ENCODE measurements at places on chromosomes 7 and 10.

- DNase-seq, result no peak
These were observed 6.7 kb upstream of the AIFM2 start for GRCh38 chr10:70139151-70139996.

DNA sequence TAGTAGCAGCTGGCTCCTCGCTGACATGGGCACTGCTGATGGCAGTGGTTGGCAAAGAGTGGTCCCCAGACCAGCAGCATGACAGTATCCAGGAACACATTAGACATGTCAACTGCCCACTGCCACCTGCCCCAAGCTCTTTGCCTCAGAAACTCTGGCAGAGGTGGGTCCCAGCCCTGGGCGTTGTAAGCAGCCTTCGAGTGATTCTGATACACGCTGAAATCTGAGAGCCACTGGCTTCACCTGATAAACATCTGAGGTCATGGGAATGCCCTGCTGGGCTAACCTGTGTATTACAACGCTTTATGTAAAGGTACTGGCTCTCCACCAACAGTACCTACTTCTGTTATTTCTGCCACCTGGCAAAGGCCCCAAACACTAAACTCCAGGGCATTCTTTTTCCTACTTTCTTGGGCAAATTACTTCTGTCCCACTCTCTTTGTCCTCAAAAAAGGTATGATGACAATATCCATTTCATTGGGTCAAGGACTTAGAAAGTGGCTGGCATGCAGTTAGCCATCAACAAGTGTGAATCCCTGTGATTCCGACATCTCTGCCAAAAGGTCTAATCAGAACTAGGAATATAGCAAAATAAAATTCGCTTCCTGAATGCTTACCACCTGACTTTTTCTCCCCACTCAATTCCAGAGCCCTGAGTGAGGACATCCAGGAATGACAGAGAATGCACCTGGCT lies 9.2 kb downstream of the SGMS1 start:
- DNase-seq, result no peak

DNA sequence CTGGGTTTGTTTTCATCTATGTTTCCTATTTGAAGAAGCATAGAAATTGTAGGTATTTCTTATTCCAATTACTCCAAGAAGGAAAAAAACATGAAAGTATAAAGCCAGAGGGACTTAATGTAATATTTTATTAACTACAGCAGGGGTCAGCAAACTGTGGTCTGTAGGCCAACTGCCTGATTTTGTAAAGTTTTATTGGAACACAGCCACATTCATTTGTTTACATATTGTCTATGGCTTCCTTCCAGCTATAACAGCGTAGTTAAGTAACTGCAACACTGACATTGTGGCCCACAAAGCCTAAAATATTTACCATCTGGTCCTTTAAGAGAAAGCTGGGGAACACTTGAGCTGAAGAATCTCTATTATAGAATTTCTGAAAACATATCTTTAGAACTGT lies 306.2 kb downstream of the BICC1 start:
- DNase-seq, result no peak

DNA sequence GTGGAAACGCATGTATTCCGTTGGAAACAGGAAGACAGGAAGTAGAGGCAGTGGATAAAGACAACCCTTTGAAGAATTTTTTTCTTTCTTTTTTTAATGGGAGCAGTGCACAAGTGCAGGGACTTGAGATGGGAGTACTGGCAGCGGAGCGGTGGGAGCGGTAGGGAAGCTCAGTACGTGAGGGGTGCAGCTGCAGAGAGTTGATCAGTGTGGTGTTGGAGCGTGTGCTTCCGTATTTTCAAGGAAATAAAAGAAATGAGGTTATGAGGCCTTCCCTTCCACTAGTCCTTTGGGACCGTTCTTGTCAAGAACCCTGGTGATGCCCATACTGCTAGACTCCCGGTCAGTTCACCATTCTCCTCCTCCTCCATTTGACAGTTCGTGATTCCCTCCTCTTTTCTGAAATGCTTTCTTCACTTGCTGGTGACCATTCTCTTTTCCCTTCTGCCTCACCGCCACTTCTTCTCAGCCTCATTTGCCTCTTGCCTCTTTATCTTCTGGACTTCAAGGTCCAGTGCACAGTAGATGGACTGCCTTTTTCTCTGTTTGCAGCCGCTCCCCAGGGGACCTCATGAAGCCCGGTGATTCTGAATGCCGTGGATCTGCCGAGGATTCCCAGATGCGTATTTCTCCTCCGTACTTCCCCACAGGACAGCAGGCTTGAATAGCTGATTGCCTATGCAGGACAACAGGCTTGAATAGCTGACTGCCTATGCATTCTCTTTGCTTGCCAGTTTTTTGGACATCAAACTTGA lies 39.1 kb upstream of the TMEM236 start:
- DNase-seq, result no peak

- no peak for DNase-seq
These were observed 218.6 kb upstream of the TAC1 start for GRCh38 chr7:97513326-97513725.

GRCh38 chr7:75727881-75728593 lies 10.7 kb downstream of the HIP1 start:
- no peak for DNase-seq

DNA sequence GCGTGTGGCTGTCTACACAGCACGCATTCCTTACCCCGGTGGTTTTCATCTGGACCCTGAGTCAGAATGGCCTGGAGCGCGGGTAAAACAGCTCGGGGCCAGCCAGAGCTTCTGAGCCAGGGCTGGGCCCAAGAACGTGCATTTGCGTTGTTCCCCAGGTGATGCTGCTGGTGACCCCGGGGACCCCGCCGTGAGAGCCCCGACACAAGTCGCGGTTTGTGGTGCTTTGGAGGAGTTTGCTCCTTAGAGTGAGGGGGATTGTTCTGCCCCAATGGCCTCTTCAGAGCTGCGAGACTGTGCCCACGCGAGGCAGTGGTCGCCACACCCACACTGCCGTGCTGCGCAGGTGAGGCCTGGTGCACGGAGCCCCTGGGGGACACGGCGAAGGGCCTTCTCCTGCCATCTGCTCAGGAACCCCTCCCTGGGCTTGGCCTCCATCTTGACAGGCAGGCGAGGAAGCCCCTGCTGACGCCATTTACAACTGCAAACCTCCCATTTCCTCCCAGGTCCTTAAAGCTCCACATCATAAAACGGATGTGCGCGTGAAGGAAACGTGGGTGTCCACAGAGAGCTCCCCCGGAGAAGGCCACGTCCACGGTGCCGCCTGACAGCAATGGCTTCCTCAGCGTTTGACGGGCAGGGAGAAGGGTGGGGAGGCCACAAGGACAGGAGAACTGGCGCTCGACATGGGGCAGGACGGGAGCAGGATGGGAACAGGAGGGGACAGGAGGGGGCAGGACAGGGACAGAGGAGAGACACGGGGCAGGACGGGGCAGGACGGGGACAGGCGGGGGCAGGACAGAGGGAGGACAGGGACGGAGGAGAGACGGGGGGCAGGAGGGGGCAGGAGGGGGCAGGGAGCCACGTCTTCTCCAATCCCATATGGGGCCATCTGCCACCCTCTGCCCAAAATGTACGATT lies 477.2 kb downstream of the DNAJB6 start:
- DNase-seq, result no peak

DNA sequence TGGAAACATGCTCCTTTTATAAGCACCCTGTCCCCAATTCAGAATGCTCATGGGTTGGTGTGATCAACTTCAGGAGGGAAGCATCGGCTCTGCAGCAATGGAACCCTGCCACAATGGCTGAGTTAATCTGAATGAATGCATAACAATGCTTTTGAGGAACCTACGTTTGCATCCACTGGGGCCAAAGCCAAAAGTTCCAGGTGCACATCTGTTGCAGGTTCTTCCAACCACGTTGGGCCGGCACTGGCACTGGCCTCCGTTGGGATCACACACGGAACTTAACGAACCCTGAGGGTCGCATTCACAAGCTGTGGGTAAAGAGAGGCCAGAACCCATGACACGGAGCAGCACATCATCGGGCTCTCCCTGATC lies 43.4 kb downstream of the LAMB1 start:
- no peak for DNase-seq

GRCh38 chr7:46927131-46927810 lies 654.6 kb downstream of the TNS3 start:
- no peak for DNase-seq

- DNase-seq, result no peak
These were observed 61.3 kb downstream of the MICU1 start for GRCh38 chr10:72564596-72564995.

DNA sequence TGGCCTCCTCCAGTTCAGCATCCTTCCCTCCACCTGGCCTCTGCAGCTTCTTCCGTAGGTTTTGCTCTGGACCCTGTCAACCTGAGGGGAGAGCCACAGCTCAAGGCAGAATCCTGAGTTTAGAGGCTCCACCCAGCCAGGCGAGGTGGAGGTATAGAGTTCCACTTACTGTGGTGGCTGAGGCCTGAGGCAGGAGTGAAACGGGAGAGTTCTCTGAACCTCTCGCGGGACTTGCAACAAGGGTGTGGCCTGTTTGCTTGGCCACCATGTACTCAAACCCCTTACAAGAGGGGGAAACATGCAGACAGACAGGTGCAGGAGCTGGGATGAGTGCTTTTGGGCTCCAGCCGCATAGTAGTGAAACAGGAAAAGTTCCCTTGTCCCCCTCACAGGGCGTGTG lies 154.0 kb upstream of the C7orf33 start:
- DNase-seq, result no peak

DNA sequence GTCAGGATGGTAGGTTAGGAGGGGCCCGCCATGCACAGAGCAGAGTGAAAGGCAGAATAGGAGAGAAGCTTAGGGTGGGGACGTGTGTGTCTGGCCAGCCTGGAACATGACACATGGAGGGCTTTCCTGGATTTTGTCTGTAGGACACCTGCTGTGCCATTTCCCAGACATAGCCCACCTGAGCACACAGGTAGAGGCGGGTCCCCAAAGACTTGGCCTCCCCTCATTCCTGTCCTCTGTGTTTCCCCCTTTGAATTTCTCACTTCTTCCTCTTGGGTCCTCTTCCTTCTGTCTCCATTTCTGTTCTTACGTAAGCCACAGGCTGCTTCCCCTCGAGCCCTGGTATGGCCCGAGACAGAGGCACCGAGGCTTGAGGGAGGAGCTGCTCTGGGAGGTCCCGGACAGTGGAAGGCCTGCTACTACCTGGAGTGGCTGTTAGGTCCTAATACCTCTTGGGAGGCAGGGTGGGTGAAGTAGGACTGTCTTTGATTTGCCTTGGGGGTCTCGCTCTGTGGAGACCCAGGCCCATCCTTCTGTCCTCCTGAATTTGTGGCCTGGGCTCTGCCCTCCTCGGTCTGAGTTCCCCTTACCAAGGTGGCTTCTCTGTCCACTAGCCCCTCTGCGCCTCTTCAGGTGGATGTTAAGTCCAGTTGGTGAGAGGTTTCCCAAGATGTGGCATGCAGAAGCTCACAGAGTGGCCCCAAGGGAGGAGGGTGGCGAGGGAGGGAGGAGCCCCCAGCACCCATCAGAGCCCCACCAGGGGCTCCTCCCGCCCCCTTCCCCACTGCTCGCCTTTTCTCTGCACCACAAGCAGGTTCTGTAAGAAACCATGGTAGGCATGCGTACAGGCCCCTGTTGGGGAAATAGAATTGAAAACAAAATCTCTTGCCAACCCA lies 5.5 kb downstream of the ZNF775 start:
- no peak for DNase-seq

GRCh38 chr7:148110097-148110868 lies 480.3 kb upstream of the C7orf33 start:
- DNase-seq, result no peak

DNA sequence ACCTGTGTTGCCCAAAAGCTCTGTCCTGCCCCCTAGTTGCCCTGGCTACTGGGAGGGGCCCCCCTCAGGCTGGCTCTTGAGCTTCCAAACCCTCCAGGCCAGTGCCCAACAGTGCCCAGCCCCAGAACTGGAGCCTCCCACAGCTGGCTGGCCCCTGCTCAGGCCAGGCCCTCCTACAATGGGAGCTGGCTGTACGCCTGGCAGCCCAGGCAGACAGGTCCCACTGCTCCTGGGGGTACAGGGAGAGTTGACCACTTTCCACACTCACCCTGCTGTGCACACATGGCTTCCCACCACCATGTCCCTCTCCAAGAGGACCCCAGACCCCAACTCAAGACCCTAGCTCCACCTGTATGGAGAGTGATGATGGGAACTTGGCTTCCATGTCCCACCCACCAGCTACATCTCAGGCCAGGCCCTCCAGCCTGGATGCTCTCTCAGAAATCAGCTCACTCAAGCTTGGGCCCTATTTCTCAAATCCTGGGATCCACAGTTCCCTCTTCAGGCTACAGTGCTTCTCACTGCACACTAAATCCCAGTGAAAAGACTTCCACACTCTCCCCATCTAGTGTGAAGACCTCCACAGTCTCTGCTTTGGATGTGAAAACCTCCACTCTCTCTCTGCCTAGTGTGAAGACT lies 92.6 kb downstream of the OAT start:
- no peak for DNase-seq

- no peak for DNase-seq
These were observed 238.7 kb downstream of the KIF20B start for GRCh38 chr10:89940076-89940475.

GRCh38 chr10:111531690-111532089 lies 454.9 kb downstream of the ADRA2A start:
- DNase-seq, result no peak

DNA sequence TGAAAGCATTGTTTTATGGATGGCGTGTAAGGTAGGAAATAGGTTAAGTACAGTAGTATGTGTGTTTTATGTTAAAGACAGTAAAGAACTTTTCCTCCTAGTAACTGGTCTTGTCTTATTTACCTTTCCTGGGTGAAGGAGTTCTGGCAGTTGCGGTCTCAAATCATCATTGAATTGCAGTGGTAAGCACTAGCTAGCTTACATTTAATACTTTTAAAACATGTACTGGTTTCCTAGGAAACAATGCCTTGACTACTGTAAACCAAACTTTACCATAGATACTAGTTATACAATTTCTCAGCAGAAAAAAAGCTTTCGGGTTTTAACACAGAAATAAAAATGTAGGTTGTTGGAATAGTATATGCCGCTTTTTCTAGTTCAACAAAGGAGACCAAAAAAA lies 37.7 kb downstream of the PRKG1 start:
- DNase-seq, result no peak

Measured in putamen (tissue), 1 donor.